ENCODE measurements at places on chromosomes 4 and X. TPM values are rescaled to one million over a fixed set of nuclear protein-coding genes. Genes with fewer than 3 reads are reported as not detected.

DNA sequence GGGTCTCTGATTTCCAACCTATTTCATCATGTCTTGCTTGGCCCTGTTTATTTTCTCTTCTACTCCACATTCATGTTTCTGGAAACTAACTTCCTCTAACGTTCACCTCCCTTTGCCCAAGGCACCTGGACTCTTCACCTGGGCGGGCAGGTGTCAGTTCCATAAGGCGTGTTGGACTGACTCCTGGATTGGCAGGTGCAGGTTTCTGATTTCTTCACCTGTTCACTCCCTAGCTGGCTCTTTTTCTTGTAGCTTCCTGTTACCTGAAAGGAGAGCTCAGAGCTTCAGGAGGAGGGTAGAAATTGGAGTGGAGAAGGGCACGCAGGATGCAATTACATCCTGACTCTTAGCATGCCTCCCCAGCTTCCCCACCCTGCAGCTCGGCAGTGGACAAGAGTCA lies 350.8 kb upstream of the KLF3 start:
- DNase-seq: no peak

GRCh38 chrX:153502131-153502530 lies 7.4 kb downstream of the BGN start:
- no peak for DNase-seq

DNA sequence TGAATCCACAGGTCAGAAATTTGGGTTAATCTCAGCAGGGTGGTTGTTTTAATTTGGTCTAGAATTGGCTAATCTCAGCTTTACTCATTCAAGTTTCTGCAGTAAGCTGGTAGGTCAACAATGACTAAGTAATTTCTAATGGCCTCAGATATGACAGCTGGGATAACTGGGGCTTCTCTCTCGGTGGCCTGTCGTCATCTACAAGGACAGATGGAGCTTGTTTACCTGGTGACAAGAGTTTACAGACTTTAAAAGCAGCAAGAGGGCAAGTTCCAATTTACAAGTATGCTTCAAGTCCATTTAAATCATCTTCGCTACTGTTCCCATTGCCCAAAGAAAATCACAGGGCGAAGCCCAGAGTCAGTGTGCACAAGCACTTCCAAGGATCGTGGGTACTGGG lies 453.9 kb downstream of the PDHA2 start:
- no peak for DNase-seq

DNA sequence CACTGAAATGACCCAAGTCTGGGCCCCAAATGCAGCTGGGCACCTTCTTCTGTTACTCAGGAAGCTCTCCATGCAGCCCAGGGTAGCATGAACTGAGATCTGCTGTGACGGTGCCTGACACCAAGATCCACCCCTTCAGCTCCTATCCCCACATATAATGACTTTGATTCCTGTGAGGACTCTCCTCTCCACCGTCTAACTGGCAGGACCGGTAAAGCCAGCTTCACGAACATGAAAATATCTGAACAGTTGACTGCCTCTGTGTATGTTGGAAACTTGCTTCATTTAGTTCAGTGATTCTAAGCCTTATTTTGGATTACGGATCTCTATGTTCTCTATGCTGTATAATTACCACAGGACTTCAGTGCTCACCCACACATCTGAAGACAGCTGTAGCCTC lies 115.5 kb upstream of the TMEM150C start:
- no peak for DNase-seq

F8A3 gene
- total RNA-seq: not detected
